BJ (cell line): ENCODE measurements at places on chromosomes 5 and 9.

GRCh38 chr9:2823227-2823626, 20.7 kb downstream of the PUM3 start:
- no peak for DNase-seq

DNA sequence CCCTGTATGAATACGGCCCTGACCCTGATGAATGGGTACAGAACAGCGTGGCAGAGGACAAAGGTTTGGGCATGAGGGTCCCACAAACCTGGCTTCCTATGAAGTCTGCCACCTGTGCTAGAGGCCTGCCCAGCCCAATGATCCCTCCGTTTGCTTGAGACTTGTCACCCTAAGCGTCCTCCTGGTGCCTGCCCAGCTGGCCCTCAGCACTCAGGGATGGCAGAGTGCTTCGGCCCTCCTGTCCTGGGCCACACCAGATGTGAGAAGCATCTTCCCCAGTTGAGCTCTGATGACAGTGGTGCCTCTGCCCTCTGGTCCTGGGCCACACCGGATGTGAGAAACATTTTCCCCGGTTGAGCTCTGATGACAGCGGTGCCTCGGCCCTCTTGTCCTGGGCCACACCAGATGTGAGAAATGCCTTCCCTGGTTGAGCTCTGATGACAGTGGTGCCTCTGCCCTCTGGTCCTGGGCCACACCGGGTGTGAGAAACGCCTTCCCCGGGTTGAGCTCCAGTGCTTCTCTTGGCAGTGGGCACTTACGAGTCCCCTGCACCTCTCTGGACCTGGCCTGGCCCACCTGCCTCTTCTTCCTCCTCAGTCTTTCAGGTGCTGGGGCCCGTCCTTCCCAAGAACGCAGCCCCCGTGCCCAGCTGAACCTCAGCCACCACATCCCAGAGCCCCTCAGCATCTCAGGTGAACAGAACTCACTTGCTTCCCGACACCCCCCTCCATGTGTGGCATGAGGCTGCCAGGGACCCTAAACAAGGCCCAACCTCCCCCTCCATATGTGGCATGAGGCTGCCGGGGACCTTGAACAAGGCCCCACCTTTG, 253.1 kb upstream of the IRX1 start:
- DNase-seq: no peak

GRCh38 chr5:50703367-50703666, 36.9 kb downstream of the PARP8 start:
- no peak for DNase-seq

GRCh38 chr9:9719373-9720112, 893.3 kb downstream of the PTPRD start:
- no peak for DNase-seq

DNA sequence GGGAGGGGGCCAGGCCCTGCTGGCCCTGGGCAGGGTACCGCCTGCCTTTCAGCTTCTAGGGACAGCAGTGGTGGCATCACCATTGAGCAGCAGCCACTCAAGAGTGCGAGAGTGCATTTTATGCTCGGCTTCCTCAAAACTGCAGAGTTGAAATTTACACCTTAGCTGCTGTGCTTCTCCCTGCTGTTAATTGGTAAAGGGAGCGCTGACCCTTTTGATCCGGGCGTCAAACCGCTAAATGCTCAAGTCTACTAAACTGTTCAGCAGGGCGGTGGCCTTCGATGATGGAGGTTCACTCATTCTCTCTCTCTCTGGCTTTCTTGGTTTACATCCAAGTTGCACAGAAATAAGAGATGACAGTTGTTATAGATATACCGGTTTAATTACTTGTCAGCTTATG, 368.6 kb upstream of the IRX2 start:
- DNase-seq: no peak

DNA sequence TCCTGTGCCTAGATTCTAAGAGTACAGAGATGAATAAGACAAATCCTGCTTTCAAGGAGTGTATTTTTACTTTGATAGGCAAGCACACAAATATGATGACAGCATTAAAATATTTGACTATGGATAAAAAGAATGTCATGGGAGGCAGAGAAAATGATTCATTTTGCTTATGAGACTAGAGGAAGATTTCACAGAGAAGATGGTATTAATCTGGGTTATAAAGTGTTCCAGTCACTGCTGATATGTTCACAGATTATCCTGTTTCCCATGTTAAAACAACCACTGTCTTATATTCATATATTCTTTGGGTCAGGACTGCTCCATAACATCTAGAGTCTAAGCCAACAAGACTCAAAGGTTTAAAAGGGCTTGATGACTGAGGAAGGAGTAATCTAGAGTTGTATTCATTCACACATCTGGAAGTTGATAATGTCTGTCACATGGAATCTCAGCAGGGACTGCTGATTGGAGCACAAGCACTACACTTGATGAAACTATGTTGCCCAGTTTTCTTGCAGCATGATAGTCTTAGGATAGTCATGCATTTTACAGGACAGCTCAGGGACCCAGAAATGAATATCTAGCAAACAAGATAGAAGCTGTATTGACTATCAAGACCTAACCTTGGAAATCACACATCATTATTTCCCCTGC, 79.3 kb downstream of the STARD4 start:
- DNase-seq: no peak

DNA sequence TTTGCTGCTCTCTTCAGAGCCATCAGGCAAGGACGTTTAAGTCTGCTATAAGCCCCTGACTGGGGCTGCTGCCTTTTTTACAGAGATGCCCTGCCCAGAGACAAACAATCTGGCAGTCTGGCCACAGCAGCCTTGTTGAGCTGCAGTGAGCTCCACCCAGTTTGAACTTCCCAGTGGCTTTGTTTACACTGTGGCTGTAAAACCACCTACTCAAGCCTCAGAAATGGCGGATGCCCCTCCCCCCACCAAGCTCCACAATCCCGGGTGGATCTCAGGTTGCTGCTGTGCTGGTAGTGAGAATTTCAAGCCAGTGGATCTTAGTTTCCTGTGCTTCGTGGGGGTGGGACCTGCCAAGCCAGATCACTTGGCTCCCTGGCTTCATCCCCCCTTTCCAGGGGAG, 59.7 kb upstream of the SNCAIP start:
- no peak for DNase-seq

- no peak for DNase-seq
Observed at GRCh38 chr9:127066851-127067136, 55.6 kb downstream of the ANGPTL2 start.
